Hematopoietic multipotent progenitor cell treated with erythropoietin and hydrocortisone succinate and interleukin-3 and kit ligand, for 15 days (in vitro differentiated cells): ENCODE measurements at places on chromosomes 4 and X.

DNA sequence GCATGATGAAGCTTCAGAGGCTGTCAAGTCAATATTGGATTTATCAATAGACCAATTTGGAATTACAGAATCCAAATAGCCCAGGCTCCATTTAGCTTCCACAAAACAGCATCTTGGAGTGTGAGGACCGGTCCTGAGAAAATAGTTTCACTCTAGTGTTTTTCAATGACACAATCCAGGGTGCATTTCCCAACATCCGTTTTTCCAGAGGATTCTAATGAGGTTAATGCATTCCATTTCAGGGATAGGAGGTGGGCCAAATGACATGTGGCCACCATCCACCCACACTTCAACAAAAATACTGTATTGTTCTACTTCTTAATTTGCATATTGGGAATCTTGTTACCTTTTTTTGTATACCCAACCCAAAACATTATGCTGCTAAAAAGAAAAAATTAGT lies 229.8 kb upstream of the LDB2 start:
- DNase-seq = no peak

DNA sequence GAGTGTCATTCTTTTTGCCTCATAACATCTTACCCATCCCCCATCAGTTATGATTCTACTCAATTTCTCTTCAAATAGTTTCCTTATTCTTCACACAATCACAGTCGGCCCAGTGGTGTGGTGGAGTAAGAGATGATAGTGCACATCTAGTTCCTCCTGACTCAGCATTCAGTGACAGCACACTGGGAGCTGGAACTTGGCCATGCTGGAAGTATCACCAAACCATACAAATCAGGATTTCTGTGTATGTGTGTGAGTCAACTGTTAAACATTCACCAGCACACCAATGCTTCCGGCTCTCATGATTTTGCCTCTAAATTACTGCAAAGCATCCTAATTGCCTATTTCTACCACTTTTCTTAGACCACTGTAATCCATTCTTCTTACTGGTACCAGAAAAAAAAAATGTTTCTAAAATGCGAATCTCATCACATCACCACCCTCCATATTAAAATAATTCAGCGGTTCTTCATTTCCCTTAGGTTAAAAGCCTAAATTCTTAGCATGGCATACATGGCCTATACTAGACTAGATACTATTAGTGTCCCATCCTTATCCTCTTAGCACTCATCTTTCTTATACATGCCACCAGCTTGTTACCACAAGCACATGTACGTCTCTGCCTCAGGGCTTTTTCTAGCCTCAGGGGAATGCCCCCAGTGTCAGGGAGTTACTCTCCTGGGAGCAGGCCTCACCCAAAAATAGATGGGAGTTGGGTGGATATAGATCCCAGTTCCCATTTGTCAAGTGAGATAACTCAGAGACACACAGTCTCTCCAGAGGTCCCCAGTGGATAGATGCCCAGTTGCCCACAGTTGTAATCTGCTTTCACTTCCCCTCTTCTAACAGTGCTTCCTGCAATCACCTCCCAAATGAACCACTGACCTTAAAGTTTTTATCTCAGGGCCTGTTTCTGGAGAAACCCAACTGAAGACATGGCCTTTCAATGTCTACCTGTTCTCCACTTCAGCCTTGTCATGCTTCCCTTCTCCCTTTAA lies 49.2 kb upstream of the DDX53 start:
- no peak for DNase-seq

DNA sequence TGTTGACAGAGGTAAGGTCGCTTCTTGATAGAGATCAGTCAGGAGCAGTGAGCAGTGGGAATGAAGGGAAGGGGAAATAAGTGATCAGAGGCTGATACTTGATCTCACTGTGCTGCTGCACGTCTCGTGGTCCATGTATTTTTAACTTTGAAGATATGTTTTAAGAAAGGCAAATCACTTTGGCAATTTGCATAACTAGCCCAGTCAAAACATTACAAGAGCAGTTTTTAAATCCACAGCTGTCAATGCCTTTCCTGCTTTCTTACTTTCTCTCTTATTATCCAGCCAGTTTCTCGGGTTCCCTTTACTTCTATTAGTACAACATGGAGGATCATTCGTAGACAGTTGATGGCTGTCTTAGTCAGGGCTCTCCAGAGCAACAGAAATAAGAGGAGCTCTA lies 472.8 kb downstream of the TMA16 start:
- DNase-seq = no peak

GRCh38 chr4:113756005-113756410 lies 5.5 kb downstream of the CAMK2D start:
- no peak for DNase-seq

DNA sequence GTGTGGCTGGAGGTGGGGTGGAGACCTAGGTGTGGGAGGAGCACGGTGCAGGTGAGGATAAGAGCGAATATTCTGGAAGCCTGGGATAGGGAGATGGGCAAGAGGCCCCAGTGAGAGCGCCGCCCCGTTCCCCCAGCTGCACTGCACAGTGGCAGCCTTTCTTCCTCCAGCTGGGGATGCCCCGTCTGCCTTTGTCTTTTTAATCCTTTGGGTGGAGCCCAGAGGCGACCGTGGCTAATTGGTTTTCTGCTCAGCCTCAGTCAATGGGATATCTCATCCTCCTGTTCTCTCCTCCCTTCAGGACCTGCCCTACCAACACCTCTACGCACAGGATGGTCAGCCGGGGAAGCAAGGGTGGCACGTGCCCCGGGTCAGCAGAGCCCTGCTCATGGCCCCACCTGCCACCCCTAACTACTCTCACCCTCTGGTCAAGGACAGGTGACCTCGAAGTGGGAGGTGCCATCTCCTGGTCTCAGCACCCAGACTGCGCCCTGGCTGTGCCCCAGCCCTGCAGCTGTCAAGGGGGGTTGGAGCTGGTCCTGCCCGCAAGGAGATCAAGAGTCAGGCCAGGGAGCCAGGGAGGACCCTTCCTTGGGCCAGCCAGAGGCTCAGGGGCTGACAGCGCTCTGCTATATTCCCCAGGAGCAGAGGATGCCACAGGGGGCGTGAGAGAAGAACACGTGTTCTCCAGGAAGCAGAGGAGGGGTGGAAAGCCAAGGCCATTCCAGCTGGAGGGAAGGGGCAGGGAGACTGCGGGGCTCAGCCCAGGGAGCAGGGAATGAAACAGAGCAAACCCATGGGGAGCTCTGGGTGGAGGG lies 64.0 kb downstream of the ADRA2C start:
- DNase-seq = no peak

- DNase-seq = no peak
Observed at GRCh38 chr4:169941141-169941540, 85.1 kb downstream of the MFAP3L start.

DNA sequence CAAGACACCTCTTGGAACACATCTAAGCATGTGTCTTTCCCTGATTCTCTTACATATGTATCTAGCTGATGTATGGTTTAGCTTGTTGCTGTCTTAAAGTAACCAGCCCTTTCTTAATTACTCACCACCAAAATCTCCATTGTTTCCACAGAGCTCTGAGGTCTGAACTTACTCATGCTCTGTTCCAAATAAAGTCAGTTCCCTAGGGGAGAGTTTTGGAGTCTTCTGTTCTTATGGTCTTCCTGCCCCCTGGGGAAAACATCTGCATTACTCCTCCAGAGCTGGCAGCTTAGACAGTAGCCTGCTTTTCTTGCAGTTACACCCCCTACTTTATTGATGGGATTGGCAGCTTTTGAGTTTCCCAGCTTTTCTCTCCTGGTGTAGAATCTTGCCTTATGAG lies 125.8 kb downstream of the EDA start:
- no peak for DNase-seq

GRCh38 chr4:82667761-82668480 lies 106.1 kb upstream of the TMEM150C start:
- DNase-seq = no peak

GRCh38 chrX:41300758-41301437 lies 33.1 kb upstream of the DDX3X start:
- DNase-seq = no peak

- DNase-seq = no peak
Observed at GRCh38 chr4:182343453-182343852, 100.3 kb downstream of the TENM3 start.

- no peak for DNase-seq
Observed at GRCh38 chrX:24767557-24767956, 73.8 kb downstream of the POLA1 start.

DNA sequence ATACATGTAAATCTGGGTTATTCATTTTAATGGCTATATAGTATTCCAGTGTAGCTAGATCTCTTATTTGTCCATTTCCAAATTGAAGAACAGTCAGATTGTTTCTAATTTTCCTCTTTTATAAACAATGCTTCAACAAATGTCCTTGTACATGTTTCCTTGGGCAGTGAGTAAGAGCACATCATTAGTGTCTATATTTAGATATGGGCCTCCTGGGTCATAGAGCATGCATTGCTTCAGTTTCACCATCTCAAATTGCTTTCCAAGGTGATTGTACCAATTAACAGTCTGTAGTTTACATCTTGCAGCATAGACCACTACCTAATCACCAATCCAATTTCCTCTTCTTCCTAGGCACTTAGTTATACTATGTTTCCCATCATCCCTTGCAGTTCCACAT lies 13.4 kb downstream of the PHKA2 start:
- DNase-seq = no peak

GRCh38 chr4:125115476-125115875 lies 199.3 kb upstream of the FAT4 start:
- DNase-seq = no peak

DNA sequence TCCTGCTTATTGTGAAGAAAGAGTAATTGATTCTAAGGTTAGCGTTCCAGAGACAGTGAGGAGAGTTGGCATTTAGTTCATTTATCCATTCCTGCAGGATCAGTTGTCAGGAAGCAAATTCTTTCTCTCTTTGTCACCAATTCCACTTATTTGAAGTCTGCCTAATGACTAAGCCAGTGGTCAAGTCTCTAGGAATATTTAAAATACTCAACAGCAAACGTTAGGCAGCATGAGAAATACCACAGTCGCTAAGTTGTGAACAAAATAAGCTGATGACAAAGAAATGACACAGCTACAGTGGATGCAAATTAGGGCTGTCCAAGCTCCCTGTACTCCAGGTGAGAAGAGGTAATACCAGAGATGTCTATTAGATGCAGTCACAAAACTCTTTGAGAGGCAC lies 6.6 kb upstream of the MAGEB17 start:
- DNase-seq = no peak

DNA sequence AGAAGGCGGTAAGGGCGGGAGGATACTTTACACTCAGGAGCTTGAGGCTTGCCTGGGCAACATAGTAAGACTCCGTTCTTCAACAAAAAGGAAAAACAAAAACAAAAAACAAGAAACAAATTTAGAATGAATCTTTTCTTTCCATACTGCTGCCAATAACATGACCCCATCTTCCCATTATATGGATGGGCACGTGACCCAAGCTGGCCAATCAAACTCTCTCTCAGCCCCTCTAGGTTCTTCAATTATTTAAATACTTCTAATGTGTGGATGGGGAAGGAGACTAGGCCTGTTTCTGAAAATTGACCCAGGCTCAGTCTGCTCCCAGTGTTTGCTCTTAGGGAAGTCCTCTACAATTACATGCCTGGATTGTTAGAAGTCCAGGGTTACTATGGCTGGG lies 22.2 kb upstream of the ATP6AP2 start:
- no peak for DNase-seq

DNA sequence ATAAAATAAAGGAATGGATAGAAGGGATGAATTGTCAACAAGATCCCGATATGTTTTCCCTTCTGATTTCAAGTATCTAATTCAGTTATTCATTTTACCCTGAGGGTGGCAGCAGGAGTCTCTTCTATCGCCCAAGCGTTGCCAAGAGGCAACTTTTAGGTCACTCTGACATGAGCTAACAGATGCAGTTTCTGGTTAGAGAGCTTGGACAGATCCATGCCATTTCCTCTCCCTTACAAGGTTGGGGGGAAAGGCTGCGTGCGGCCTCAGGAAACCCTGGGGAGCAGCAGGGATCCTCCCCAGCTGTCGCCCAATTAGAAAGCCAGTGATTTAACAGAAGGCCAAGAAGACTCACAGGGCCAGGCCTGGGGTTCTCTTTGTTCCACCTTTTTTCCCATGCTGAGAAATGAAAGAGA lies 35.3 kb upstream of the WAS start:
- peak; percentile 48 for DNase-seq

DNA sequence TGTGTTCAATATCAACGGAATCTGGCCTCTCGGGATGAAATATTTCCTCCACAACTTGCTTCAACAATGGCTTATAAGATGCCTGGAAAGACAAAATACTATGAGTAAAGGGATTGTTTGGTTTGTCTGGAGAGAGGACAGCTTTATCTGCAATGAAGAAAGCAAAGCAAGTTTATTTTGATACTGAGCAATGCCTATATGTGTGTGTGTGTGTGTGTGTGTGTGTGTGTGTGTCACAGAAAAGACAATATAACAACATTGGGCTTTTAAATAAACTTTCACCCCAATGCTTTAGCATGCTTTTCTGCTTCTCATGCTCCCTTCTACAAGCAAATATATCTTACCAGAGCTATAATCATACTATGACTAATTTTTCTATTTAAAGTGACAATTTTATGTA lies 45.4 kb downstream of the RASL11B start:
- no peak for DNase-seq

DNA sequence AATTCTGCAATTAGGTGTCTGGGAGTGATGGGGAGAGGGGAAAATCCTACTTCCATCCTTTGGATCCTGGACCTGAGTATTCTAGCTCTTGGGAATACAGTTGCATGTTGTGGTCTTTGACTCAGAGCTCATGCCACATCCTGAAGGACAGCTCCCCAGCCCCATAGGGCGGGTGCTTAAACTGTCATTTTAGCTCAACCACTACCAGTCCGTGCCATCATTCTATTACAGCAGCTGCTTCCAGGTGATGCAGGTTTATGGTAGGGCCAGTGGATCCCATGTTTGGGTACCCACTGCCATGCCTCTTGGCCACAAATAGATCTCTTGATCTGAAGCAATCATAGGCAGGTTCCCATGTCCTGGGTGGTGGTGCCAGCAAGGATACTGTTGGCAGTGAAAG lies 34.7 kb downstream of the CCKAR start:
- no peak for DNase-seq

DNA sequence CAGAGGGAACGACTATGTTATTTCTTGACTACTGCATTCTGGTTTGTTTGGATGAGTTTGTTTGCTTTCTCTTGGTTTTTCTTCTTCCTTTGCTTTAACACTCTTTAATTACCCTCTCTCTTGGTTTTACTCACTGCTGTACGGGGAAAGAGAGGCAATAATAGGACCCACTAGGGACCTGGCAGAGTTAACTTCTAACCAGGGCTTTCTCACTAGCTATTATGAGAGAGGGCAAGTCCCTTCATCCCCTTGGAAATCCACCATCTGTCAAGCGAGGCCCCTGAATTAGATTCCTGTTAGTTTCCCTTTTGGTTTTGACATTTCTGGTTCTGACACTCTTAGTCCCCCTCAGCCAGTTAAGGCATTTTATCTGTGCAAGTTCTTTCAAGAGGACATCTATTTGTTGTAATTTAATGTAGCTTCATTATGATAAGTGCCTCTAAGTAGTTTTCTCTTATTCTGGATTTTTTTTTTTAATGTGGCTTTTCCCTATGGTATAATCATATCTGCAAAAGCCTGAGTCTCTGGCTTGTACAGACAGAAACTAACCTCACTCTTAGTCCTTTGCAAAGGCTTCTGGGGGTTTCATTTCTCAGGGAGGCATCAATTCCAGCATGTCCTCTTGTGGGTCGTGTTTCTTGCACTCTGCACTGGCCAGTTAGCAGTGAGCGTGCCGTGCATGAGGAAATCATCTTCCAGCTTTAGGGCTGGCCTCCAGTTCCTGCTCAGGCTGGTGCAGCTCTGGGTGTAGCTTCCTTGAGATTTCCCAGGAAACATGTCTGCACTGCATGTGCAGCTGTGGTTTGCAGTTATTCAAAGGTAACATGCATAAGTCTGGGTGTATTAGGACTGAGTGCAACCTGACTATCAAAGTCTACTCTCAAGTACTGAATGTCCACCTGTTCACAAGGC lies 221.3 kb downstream of the STIM2 start:
- no peak for DNase-seq

GRCh38 chr4:24743927-24744326 lies 51.4 kb upstream of the SOD3 start:
- no peak for DNase-seq
